Hematopoietic multipotent progenitor cell treated with erythropoietin and hydrocortisone succinate and interleukin-3 and kit ligand, for 6 days (in vitro differentiated cells): ENCODE measurements at places on chromosomes 12 and 14.
A peak's percentile ranks its signal among the peaks of the same experiment; 100 is the strongest.

DNA sequence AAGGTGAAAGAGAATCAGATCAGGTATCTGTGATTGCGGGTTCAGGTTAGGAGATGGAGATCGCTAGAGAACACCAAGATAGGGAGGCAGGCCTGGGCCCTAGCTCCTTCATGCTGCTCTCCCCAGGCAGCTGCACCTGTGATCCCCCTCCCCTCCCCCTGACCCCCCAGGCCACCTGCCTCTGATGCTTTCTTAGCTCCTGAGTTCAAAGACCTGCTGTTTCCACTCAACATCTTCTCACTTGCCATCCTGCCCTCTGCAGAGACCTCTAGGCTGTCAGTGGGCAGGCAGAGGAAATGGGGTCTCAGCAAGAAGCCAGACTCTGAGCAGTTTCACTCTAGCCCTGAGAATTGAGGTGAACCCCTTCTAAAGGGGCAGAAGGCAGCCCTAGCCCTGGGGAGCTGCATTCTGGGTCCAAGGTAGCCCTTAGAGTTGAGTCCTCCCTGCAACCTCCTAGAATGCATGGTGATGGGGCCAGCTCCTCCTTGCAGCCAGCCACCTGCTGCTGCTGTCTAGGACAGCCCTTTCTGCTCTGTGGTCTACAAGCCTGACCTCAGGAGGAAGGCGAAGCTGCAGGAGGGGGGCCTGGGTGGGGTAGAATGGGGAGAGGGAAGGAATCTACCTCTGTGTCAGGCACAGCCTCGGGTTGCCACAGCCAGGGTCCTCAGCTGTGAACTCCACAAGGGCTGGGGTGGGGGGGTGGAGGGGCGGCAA lies 6.4 kb upstream of the SLC48A1 start:
- DNase-seq = no peak

DNA sequence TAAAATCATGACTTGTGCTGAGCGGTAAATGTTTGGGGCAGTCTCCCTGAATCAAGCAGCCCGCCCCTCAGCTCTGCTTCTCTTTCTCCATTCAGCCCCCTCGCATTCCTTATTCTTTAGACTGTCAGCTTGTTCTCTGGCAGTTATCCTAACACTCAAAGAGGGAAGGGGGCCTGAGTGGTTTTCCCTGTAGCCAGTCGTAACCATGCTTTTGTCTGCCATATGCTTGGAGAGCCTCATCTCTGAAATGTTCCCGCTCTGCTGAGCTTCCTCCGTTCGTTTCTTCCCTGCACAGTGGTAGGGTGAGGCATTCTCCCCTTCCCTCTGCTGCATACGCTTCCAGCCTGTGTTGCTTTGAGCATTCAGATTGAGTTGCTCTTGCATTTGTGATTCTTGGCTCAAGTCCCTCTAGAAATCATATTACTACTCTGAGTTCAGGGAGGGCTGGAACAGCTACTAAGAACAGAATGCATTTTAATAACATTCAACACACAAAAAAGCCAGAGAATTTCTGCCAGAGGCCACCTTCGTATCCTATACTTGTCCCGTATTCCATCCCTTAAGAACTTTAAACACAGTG lies 119.7 kb downstream of the FBXL14 start:
- no peak for DNase-seq

DNA sequence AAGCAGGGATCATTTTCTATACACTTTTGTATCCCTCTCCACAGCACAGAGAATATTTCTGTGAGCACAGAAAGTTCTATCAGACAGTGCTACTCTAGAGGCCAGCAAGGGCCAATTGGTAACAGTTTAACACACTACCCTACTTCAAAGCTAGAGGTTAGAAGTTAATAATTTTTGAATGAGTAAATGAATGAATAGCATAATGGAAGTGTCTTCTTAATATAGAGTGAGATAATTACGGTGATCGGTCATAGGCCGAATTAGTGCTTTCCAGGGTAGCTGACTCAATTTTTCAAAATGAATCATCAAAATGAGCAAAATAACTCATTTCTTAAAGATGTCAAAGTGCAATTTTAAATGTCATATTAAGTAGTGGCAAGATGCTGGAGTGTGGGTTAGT lies 67.0 kb upstream of the CCDC198 start:
- no peak for DNase-seq

DNA sequence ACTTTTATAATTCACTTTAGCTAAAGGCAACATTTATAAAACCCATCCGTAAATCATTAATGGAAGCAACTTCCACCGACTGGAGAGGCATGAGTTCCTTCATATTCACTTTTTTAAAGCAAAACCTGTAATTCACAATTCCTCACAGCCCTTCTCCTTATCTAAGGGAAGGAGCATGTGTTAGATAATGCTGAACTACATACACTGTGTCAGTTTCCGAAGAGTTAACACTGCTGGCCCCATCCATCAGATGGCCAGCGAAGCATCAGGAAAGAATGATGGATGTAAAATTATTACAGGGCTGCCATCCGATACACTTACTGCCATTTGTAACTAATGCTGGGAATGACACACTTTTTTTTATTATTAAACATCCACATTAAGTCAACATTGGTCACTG lies 392.8 kb downstream of the SOX5 start:
- no peak for DNase-seq

- no peak for DNase-seq
These were observed 2.9 kb downstream of the TCHP start for GRCh38 chr12:109902891-109903418.

DNA sequence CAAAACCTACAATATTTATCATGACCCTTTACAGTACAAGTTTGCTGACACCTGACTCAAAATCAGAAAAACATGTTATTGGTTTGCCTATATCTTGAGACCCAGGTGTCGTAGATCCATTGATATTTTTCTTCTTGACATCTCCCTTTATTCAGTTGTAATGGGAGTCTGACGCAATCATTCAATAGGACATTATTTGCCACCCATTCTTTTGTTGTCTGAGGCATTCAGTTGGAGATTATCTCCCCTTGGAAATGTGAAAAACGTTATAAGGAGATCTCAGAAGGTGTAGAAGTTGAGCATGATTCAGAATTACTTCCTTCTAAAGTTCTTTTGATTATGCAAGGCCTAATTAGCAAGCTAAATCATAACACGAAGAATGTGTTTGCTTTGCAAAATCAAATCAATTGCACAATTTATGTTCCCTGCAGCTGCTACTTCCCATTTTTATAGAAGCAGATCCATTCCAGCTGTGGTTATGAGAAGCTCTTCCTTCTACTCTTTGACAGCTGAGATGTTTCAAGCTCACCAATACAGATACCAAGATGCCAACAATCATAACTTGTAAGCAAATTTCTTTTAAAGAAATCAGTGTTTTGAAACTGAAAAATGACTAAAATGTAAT lies 228.2 kb upstream of the SYT1 start:
- peak; percentile 18 for DNase-seq
